Mesothelial cell of epicardium (in vitro differentiated cells): ENCODE measurements at places on chromosomes 6 and 20.

DNA sequence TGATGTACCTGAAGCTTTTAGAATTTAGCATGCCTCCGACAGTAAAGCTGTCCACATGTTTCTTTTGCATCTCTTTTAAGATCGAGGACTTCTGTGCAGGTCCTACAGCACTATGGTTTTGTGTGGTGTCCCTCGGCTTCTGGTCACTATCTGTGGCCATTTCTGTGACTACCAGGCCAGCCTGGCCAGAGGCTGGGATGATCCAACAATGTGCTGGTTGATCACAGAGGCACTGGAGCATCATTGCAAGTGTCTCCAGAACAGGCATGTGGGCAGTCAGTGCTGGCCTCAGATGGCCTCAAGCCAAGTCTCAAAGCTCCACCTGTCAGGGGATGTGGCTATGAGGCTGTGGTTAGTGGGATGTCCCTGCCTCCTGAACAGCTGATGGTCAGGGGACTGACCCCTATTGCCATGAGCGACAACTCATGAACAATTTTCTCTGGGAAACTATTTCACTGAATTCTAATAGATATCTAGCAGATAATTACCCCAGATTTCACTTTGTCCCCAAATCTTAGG, 136.6 kb downstream of the SYNDIG1 start:
- DNase-seq = no peak

DNA sequence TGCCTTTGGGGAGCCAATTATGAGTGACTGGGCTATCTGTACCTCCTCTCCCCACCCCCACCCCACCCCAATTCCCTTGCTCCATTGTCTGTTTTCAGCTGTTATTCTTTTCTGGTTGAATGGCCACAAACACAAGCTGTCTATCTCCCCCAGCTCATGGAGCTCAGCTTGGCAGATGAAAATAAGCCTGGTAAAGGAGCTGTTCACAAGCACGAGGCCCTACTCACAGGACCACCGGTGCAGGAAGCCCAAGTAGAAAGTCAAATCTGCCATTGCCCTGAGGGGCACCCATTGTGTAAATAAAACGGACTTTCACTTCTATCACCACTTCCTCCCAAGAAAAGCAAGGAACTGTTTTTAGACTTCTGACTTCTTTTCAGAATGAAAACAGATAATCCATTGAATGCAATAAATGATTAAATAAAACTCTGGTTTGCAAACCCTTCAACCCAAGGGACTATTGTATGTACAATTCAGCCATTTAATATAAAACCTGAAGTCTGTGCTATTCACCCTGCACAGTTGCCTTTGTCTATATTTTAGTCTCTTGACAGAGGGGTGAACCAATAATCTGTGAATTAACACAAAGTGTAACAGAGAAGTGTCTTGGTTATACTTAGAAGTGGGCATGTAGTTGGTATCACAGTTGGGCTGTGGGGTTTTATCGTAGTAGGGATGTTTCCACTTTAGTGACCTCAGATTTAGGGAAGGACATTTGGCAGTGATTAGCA, 27.7 kb downstream of the RIPOR2 start:
- DNase-seq = no peak

GRCh38 chr6:153208706-153209105, 77.6 kb upstream of the RGS17 start:
- no peak for DNase-seq

DNA sequence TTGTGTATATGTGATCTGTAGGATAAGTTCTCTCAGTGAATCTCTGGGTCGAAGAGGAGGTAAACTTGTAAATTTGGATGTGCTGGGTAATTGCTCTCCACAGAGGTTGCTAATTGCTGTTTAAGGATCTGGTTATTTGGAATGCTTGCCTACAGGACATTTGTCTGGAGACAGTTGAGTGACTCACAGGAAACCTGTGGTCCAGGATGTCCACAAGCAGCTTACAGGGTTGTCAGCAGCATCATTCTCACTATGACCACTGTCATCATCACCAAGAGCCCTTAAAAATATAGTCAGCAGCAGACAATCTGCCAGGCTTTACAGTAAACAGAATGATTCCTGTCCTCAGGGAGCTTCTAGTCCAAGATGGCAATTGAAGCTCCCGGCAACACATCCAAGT, 31.2 kb upstream of the KCNK5 start:
- no peak for DNase-seq

GRCh38 chr6:109491207-109491938, 8.4 kb upstream of the ZBTB24 start:
- DNase-seq = no peak

GRCh38 chr20:57496592-57496991, 28.3 kb downstream of the CTCFL start:
- no peak for DNase-seq

- no peak for DNase-seq
These were observed 2.4 kb downstream of the C6orf47 start for GRCh38 chr6:31658158-31658688.

DNA sequence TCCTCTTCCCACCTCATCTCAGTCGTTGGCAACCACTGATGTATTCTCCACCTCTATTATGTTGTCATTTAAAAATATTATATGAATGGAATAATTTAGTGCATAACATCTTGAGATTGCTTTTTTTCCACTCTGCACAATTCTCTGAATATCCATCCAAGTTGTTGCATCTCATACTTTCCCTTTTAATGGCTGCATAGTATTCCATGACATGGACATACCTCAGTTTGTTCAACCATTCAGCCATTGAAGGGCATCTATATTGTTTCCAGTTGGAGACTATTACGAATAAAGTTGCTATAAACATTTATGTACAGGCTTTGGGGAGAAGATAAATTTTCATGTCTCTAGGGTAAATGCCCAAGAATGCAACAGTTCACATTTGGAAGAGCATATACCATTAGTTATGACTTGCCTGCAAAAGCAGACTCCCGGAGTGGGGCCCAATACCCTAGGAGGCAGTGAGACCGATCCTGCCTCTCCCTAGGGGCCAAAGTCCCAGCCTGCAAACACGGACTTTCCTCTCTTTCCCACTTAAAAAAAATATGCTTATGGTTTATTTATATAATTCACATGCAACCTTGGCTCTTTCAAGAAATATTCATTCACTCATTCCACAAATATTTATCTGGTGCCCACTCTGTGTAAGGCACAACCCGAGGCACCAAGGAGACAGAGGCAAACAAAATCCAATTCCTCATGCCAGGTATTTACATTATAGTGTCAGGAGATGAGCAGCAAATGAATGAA, 227.0 kb upstream of the PMEPA1 start:
- DNase-seq = no peak
